Heart left ventricle (tissue), 16 donors: ENCODE measurements at places on chromosomes 5 and 9. TPM values are rescaled to one million over a fixed set of nuclear protein-coding genes. Genes with fewer than 3 reads are reported as not detected.

DNA sequence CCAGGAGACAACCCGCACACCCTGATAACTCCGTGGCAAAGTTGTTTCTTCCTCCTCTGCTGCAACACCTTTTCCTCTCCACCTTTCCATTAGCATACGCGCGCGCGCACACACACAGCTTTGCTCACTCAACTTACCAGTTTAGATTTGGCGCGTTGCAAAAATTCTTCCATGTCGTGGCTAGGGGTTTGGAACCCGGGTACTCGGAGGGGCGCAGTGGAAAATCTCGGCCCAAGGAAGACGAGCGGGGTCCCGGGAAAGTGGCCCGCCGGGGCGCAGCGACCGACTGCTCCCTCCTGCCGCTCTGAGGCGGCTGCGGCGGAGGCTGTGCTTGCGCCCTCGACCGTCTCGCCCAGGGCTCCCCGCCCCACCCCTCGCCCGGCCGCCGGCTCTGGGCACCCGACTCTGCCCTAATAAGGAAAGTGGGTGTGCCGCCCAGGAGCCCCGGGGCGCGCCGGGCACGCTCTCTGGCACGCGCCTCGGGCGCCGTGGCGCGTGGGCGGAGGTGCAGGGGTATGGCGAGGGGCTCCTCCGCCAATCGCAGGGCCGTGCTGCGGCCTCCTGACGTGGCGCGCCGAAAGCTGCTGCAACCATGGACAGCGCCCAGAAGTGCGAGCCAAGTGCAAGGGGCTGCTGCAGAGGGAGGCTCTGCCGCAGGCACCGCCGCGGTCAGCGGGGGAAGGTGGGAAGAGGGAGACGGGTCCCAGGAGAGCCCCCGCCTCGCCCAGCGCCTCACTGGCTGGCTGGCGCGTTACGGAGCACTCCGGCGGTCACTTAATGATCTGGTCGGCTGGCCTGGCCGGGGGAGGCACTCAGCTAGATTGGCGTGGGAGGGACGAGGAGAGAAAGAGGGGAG, at the start of gene PRUNE2:
TSS of gene PRUNE2 (minus strand) at position 324 of the 856 bp plus-strand sequence. CDS start at position 173, 151 bp downstream.
- peak; percentile 51 for DNase-seq

The GTF2H2C gene
- 15.4 TPM for total RNA-seq

DNA sequence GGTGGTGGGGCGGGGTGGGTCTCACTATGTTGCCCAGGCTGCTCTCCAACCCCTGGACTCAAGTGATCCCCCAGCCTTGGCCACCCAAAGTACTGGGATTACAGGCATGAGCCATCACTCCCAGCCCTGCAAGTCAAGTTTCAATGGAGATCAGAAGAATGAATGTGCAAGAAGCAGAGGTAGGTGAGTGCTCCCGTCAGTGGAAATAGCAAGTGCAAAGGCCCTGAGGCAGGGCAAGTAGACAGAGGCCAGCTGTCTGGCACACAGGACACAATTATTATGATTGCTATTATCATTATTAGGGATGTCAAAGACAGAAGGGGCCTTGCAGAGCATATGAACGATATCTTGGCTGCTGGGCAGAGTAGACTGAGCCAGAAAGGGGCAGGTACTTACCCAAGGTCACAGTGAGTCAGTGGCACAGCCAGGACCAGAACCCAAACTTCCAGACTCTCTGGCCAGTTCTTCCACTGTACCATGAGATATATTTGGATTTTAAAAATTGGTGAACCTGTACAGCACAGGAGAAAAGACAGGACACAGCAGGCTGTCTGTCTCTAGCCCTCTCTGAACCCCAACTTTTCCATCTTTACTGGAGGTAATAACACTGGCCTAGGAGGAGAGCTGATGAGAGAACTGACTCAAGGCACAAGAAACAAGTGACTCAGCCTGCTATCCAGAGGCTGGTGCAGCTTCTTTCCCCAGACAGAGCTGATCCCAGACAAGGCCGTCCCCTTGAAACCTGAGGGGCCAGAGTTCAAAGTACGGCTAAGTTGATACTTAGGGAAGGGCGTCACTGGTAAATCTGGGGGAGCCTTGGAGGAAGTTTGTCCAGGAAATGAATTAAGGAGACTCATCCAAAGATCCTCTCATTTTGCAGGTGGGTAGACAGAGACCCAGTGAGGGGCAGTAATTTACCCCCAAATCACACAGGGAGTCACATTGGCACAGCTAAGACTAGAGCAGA, 1.4 kb downstream of the HDHD3 start:
- DNase-seq, result no peak

- peak; percentile 52 for DNase-seq
These were observed 20.2 kb downstream of the COL5A1 start for GRCh38 chr9:134661791-134662142.

The CDO1 gene
- 24.1 TPM for total RNA-seq

The TNC gene
- total RNA-seq, result 5.3 TPM
